ENCODE measurements at places on chromosomes 12 and 14.
A peak's percentile ranks its signal among the peaks of the same experiment; 100 is the strongest.

DNA sequence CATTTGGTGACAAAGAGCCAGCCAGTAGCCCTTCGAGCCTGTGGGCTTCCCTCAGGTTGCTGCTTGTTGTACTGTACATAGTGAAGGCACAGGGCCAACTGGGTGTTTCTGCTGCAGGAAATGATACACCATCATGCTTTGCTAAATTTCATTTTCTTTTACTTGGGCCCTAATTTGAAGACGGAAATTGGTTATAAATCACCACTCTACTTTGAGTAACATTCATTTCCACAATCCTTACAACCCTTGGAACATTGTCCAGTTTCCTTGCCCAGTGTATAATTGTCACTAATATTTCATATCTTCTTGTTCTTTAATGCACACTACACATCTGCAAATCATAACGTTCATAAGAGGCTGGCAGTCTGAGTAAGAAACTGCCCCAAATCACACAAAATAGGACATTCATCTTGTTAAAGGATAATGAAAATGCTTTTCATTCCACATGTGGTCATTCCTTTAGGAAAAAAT lies 30.2 kb downstream of the MSRB3 start:
- no peak for DNase-seq

DNA sequence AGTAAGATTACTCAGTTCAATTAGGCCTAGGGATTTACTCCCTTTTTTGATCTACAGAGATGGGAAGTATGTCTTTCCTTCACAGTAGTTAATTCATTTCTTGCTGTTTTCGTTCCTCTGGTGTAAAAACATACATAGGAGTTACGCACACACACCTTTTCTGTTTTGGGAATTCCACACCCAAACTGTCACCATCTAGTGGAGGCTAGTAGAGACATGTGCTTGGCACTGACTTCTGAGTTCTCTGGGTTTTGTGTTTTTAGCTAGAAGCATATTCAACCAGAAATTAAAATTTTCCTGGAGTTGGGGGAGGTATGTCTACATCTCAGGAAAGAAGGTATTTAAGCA lies 1.4 kb downstream of the SUSD6 start:
- DNase-seq, result no peak

DNA sequence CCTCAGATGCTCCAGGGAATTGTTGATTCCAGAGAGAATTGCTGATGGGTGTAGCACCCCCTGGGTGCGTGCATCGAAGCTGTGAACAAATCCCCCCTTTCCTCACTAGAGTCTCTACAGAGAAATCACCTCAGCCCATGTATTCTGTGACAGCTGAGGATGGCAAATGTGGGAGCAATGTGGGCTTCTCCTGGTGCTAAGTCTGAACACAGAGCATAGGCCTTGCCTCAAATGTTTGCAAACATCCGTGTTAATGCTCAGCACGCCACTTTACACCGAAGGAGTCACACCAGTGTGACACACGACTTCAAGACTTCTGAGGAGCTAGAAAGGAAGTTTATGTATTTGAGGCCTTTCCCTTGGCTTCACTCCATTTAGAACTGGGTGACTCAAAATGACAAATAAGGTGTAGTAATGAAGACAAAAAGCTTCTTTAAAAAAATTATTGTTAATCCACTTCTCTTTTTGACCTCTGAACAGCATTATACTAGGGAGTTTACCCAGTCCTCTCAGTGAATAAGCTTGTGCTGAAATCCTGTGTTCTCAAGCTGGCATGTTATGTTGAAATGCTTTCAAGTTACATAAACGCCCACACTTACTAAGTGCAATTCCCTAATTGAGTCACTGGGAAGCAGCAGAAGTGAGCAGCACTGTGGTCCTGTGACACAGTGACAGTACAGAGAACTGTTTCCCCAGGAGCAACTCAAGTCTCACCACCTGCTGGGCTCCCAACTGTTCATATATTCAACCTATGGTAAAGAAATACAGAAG lies 92.9 kb downstream of the FAR2 start:
- DNase-seq, result peak; percentile 15

DNA sequence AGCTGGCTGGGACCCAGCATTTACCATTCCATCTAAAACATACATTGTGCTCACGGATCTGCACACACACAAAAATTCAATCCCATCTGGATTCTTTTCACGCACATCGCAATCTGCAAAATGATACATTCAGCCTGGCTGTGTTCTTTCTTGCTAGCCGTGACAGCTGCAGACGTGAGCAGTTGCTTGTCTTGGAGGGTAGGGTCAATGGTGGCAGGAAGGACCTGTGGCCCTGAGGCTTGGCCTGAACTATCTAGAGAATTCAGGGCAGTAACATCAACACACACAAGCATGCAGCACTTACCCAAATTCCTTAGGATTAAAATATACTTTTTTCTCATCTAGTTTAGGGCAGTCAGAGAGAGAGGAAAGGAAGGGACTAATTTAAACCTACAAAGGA lies 72.0 kb downstream of the DICER1 start:
- no peak for DNase-seq

DNA sequence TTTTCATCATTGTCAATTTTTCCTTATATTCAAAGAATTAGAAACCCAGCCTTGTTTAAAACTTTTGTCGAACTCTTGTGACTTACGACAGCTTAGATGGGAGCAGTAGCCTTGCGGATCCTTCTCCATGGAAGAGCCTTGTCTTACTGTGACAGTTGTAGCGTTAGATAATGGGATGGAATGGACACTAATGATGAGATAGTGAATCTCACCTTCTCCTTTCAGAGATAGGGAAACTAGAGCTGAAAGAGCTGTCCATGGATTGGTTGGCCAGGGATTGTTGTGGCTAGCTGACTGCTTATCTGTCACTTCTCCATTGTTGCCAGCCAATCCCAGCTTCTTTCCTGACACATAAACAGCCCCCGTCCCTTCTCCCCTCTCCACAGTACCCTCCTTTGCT lies 59.4 kb downstream of the BHLHE41 start:
- no peak for DNase-seq

DNA sequence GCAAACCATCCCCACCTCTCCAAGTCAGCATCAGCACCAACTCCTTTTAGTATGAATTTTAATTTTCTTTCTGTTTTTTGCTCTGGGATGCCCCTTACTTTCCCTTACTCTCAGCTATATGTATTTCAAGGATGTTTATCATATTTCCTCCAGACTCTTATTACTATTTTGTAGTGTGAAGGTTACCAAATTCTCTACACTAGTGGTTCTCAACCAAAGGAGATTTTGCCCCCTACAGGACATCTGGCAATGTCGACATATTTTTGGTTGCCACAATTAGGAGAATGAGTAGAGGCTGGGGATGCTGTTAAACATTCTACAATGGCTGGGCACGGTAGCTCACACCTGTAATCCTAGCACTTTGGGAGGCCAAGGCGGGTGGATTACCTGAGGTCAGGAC lies 29.1 kb upstream of the SOS2 start:
- DNase-seq, result peak; percentile 1

GRCh38 chr12:66600903-66601302 lies 78.0 kb downstream of the GRIP1 start:
- DNase-seq, result no peak

DNA sequence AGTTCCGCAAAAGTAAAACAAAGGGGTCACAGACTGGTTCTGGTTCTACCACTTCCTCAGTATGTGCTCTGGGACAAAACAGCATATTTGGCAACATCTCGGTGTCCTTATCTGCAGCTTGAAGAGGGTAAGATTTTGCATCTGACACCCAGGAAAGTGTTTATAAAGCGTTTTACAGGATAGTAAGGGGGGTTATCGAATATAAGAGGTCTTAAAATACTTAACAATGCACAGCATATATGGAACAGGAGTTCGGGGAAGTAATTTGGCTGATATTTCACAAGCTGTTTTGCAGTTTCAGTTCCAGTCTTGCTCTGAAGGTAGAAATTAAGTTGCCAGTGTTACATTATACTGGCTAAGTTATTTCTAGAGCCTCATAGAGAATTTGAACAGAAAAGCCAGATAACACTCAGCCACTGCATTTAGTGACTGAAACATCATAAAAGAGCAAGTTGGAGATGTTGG lies 904 bp upstream of the MAP4K5 start:
- no peak for DNase-seq

DNA sequence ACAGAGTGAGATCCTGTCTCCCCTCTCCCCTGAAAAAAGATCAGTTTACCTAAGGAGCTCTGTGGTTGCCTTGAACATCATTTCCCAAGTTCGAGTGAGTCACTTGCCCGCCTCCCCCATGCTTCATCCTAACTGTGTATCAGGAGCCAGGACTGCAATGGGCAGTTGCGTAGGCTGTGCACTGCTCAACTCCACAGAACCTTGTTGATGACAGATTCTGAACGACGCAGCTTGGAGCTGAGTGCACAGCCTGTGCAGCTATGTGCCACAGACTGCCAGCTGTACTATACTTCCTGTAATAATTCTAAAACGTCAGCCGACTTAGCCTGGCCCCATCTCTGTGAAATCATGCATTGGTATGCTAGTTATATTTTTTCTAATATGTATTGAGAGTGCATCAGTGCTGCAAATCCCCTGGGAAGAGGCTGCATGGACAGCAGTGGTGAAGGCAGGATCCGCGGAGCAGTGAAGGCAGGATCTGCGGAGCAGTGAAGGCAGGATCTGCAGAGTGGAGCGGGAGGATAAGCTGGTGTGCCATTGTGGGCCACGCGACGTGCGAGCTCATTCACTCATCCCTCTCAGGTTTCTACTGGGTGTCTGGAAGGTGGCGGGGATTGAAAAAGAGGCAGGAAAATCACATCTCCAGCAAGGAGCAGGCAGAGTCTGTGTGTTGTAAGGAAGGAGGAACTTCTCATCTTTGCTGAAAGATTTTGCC lies 80.8 kb downstream of the GALNT9 start:
- DNase-seq, result no peak

DNA sequence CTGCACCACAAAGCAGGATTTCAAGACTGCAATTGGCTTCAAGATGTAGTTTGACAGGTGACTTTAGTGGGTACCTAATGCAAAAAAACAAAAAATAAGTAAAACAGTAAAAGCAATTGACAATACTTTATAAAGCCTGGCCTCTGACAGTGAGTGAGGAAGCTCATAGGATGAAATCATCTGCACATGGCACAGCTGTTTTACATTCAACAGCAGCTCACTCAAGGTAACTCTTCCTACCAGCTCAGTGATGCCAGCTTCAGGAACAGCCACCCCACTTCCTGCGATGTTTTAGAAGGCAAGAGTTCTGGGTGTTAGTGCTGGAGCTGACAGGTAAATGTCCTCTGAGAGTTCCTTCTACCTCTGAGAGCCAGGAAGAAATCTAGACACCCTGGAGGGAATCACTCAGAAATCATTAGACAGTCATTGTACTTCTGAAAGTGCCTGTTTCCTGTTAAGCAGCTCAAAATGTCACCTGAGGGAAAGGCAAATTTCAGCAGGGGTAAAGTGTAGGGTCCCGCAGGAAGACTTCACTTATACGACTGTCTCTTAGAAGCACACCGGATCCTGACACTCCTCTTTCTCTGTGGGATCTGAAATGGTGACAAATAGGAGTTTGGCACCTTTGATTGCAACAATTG lies 99.9 kb downstream of the FOXN3 start:
- no peak for DNase-seq

GRCh38 chr12:57580466-57580795 lies 10.6 kb upstream of the PIP4K2C start:
- DNase-seq, result no peak

- DNase-seq, result no peak
These were observed 9.2 kb upstream of the CCDC197 start for GRCh38 chr14:93987815-93988476.

- no peak for DNase-seq
These were observed 226.9 kb upstream of the PLXNC1 start for GRCh38 chr12:93921521-93921920.

GRCh38 chr12:3746758-3747157 lies 6.2 kb downstream of the CRACR2A start:
- no peak for DNase-seq

- peak; percentile 41 for DNase-seq
These were observed 62.0 kb upstream of the SYT1 start for GRCh38 chr12:78802593-78802992.

- no peak for DNase-seq
These were observed 1.2 kb downstream of the ATF7 start for GRCh38 chr12:53624956-53625355.
